Dermis microvascular lymphatic vessel endothelial cell (primary cell): ENCODE measurements at places on chromosomes 16 and 17.

DNA sequence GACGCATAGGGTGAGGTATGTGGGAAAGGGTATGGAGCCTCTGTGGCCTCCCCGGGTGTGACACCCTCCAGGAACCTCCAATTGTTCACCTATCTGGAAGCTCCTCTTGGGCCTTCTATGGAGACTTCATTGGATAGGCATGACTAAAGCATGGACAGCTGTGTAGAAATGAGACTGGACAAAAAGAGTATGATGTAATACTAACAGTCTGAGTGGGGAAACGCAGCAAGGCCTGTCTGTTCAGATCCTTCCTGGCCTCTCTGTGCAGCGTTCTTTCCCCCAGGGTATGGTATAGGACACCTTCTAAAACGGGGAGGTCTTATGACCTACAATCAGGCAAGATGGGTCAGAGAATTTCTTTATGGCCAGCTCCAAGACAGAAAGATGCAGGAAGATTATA, 30.7 kb upstream of the CCNF start:
- no peak for DNase-seq

DNA sequence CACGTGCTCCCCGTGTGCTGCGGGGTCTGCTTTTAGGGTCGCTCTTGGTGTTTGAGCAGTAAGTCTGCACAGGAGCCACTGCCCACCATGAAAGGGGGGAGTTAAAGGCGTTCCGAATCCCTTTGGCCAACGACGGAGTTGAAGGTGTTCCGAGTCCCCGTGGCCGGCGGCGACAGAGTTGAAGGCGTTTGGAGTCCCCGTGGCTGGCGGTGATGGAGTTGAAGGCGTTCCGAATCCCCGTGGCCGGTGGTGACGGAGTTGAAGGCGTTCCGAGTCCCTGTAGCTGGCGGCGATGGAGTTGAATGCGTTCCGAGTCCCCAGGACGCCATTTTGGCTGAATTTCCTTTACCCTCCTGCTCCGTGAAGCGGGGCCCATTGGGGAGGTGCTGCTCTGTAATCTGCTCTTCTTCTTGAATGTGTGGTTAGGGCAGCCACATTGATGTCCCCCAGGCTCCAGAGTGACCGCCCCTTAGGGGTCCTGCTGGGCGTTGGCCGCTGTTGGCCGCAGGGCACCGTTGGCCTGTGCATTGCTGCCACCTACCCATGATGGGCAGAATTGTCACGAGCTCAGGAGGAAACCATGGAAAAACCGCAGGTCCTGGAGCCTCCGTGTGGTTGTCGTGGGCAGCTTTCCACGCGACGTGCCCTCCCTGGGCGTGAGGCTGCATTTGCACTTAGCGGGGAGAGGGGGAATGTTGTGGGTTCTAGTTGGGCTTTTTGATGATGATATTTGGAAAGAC, 73.7 kb upstream of the ZNF750 start:
- peak; percentile 41 for DNase-seq

GRCh38 chr16:29734786-29735185, 11.0 kb downstream of the C16orf54 start:
- DNase-seq = no peak

GRCh38 chr17:47470836-47471235, 60.1 kb upstream of the NPEPPS start:
- DNase-seq = no peak

DNA sequence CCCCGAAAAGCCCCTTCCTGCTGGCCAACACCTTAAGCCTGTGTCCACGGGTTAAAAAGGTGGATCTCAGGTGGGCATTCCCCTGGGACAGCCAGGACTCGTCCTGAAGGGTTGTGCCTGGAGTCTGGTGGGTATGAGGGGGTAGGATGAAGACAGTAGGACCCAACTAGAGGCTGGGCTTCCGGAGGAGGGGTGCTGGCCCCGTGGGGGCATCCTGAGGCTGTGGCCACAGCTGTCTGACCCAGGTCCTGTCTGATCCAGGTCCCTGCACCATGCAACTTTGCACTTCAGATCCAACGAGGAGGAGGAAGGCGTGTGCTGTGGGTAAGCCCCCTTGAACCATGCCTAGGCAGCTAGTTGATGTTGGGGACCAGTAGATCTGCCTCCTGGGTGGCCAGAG, 37.6 kb upstream of the CPNE2 start:
- DNase-seq = no peak

DNA sequence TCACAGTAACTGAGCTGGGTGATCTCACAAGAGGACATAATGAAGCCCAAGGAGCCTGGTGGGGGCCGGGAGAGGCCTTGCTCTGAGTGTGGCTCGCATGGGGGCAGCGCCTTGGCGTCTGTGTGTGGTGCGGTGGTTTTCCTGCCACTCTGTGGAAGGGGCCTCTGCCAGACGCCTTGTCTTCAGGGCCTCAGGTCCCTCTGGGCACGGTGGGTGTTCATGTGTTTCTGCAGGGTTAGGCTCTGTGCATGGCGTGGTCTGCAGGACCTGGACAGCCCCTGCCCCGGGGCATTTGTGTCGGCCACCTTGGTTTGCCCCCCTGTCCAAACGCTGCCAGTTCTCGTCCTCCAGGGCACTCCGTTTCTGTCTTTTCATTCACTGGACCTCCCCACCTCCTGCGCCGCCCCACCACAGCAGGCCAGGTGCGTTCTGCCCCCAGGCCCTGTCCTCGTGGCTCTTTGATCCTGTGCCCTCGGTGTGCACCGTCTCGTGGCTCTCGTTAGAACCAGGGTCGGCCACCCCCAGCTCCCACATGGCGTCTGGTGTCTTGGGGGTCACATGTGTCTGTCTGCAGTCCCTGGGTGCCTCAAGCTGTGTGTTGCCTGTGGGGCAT, 43.7 kb upstream of the ZNF750 start:
- no peak for DNase-seq

- peak; percentile 86 for DNase-seq
These were observed 27.1 kb downstream of the CDH13 start for GRCh38 chr16:82653550-82654511.

DNA sequence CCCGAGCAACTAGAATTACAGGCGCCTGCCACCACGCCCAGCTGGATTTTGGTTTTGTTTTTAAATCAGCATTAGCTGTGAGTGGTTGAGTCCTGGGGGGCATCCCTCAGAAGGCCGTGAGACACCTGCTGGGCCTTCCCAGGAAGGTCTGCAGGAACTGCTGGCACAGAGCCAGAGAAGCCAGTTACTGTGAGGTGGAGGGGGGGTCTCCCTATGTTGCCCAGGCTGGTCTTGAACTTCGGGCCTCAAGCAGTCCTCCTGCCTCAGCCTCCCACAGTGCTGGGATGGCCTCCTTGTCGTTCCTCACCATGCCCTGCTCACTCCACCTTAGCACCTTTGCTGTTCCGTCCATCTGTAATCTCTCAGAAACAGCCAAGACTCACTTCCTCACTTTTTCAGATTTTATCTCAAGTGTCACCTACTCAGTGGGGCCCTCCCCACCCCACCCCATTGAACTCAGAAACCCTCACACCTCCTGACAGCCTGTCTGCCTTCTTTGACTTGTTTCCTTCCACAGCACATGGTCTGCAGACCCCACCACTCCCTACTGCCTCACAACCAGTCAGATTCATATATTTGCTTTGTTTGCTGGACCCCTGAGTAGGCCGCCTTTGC, 62.3 kb downstream of the WSB1 start:
- no peak for DNase-seq
